Stimulated activated CD4-positive, alpha-beta T cell treated with anti-CD3 and anti-CD28 coated beads, Interleukin-1b, Interleukin-23, amount 100 ng/mL, for 1 hour (primary cell): ENCODE measurements at places on chromosomes 3 and 15.

GRCh38 chr3:42120866-42121265 lies 29.7 kb downstream of the TRAK1 start:
- DNase-seq = no peak

DNA sequence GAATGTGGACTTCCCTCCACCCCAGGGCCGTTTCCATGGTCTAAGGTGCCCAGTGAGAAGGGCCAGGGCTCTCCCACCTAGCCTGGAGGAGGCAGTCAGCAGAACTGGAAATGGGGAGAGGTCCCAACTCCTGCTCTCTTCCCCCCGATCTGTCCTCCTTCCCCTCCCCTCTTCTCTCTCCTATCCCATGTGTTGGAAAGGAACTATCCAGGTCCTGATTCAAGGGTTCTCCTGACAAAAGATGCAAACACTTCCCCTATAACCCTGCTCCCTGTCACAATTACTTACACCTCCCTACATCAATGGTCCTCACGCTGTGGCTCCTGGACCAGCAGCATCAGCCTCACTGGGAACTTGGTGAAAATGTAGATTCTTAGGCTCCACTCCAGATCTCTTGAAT lies 6.0 kb downstream of the CIB2 start:
- DNase-seq = no peak

DNA sequence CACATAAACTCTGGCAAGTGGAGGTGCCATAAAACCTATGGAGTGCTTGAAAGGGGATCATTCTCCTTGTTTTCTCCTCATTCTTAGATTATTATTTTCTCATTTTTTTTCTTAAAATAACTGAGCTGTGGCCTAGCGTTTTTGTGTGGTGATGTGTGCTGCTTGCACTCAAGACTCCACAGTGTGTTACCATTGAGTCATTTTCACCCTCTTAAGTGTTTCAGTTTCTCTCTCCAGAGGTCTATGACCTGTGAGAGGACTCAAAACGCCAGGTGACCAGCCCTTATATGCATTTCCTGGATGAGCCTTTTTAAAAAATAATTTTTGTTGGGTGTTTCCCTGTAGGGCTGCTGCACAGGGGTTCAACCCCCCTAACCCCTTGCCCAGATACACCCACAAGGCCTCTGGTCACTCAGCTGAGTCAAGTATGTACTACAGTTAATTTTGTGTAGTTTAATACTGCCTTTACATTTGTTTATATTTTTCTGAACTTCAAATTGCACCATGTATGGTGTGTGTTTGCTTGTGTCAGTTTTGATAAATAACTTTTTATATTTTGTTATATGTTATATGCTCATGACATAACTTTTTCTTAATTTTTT lies 15.4 kb upstream of the BTLA start:
- no peak for DNase-seq

DNA sequence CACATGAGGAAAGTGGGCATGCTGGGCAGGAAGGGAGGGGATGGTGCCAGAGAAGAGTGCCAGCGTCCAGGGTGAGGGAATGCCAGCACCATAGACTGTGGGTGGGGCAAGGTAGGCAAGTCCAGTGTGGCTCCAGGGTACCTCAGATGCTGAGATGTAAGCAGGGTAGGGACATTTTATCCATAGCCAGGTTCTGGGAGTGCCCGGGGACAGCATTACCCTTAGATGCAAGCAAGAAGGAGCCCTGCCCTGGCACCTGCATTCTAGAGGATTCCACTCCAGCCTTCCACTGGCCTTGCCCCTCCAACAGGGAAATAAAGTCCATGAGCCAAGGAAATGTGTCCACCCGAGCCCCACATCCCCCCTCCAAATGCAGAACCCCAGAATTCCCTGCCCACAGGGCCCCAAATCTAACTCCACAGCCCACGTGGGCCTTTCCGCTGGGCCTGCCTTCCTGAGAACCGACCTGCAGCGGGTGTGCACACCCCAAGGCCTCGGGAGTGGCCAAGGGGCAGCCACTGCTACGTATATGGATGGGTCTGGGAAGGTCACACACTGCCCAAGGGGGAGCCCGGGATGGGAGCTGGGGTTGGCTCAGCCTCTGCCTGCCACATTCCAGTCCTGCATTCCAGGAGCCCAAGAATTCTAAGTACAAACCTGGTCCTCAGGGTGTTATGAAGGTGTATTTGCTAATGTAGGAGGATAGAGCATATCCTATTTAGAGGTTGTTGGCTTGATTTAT lies 20.3 kb upstream of the CYP11A1 start:
- no peak for DNase-seq

DNA sequence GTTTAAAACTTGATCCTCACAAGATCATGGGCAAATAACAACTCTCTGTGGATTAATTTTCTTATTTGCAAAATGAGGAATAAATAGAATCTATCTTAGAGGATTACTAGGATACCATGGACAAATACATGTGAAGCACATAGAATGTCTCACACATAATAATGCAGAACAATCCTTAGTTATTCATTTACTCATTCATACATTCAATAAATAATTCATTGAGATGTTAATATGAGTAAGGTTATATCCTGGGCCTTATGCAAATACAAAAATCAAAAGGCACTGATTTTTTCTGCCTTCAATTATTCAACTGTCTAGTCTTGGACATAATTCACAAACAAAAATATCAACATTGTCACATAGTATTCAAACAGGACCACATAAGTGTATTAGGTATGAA lies 654.1 kb downstream of the MECOM start:
- DNase-seq = no peak

DNA sequence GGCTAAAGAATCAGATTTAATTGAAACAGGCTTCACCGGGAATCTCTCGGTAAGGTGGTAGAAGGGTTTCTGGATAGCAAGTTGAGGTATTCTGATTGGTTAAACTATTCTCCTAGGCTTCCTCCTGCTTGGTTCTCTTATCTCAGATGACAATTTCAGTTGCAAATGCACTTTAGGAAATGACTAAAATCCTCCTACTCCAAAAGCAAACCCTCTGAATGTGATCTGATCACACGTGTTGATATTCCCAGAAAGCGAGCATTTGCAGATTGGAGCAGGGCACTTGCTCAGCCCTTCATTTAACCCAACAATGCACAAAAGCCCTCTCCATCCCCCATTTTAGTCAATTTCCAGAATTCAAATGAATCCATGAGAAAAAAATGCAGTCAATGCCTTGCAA lies 55.6 kb upstream of the ICE2 start:
- DNase-seq = no peak

- no peak for DNase-seq
Observed at GRCh38 chr3:57274845-57275244, 17.6 kb downstream of the ASB14 start.

DNA sequence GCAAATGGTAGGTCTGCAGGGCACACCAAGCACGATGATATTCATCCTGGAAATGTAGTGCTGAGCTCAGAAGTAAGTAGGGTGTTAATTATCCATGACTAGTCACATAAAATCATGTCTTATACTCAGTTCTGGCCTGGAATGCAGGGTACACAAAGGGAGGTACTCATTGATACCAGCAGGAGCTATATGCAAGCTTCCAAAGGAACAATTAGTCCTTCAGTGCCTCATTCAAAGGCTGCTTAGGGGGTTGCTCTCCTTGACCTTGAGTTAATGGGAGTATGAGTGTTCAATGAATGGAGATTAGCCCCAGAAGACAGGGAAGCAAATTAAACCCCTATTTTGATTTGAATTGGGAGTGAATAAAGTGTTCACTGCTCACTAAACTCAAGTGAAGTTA lies 38.3 kb downstream of the CNTN6 start:
- no peak for DNase-seq

DNA sequence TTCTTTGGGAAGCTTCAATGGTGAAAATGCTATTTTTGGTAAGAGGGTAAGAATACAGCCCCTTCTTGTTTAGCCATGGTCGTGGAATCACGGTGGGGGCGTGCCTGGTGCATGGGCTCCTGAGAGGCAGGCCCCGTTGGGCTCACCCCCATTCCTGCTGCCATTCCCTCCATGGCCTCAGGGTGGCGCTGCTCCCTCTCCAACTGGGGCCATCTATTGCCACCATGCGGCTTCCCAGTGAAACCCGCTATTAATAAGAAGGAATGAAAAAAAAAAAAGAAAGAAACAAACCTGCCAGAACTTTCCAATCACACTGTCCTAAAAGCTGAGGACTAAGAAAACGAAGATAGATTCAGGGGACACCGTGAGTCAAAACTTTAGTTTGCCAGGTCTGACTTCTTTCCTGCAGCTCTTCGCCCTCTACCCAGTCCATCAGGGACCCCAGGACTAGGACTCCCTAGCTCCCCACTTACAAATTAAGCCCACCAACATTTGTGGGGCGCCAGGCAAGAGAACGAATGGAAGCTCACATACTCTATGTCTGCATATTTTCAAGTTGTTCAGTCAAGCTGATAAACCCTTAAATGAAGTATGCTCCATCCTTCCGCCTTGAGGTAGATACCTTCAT lies 30.6 kb upstream of the ABHD2 start:
- DNase-seq = peak; percentile 82

- no peak for DNase-seq
Observed at GRCh38 chr3:13748276-13748879, 131.5 kb downstream of the WNT7A start.

GRCh38 chr3:139343895-139344856 lies at the start of gene MRPS22:
Gene MRPS22, plus strand, starts transcription at chr3:139344020. Its CDS starts 7 bp downstream, at chr3:139344027.
- peak; percentile 50 for DNase-seq

- DNase-seq = no peak
Observed at GRCh38 chr3:62178739-62179600, 194.4 kb downstream of the FEZF2 start.

DNA sequence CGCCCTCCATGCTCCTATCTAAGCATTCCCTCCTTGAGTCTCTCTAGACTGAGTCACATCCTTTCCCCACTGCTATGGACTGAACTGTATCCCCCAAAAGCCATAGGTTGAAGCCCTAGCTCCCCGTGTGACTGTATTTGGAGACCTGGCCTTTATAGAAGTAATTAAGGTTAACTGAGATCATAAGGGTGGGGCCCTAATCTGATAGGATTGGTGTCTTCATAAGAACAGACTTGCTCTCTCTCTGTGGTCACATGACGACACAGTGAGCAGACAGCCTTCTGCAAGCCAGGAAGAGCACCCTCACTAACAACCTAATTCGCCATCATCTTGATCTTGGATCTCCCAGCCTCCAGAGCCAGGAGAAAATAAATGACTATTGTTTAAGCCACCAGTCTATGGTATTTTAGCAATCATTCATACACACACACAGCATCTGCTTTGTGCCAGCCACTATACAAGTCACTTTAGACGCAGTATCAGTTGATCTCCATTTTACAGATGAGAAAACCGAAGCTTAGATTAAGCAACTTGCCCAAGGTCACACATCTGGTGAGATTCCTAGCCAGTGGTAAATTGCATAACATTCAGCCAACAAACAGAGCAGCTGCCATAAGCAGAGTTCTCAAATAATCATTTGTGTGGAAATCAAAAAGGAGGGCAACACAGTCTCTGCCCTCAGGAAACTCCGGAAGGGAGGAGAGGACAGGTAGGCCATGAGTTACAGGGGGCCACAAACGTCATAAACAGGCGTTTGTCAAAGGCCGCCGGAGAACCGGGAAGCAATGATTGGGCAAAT lies 66.3 kb upstream of the HES1 start:
- no peak for DNase-seq

- no peak for DNase-seq
Observed at GRCh38 chr3:22986958-22987357, 216.2 kb upstream of the UBE2E2 start.

DNA sequence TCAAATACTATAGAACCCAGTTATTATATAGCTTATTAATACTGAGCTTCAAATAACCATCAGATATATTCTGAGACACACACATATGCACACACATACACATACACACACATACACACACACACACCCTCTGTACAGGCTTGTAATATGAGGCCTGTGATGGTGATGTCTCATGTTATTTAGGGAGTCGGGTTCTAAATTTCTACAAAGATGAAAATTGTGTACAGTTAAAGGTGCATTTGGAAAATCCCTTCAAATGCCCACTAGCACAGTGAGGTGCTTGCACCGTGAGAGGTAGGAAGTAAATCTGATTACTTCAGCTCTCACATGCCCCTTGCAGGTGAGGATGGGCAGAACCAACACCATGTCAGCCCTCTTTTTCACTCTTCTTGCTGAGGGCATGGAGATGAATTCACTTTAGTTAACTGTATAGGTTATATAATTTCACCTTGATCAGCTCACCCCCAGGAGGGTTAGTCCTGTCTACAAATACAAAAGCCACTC lies 294.5 kb upstream of the PROK2 start:
- DNase-seq = no peak

GRCh38 chr3:132088291-132088690 lies 53.5 kb upstream of the CPNE4 start:
- no peak for DNase-seq

DNA sequence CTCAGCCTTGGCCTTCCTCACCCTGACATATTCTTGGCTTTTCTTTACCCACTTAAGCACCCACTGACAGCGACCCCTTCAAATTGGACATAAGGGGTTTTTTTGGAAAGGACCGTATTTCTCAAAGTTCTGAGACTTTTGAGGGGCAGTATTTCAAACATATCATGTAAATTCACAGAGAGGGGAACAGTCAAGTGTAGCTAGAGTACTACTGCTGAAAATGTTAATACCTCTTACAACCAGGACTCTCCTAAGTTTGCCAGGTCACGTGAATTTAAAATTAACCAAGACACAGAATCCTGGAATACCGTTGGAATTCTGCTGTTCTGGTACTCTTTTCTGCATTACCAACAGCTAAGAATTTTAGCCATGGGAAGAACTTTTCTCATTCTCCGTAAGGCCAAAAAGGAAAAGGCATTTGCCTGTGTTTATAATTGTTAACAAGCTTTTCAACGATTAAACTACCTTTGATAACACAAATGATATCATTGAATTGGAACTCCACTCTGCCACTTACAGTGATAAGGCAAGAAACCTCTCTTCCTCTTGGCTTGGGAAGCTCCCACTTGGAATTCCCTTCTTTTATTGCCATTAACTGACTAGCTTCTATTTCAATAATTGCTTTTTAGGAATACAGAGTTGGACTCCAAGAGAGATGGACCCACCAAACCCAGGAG lies 597 bp upstream of the GBE1 start:
- no peak for DNase-seq

GRCh38 chr3:57147071-57147470 lies 18.1 kb downstream of the IL17RD start:
- DNase-seq = no peak

- no peak for DNase-seq
Observed at GRCh38 chr15:72033711-72034110, 84.2 kb downstream of the MYO9A start.

DNA sequence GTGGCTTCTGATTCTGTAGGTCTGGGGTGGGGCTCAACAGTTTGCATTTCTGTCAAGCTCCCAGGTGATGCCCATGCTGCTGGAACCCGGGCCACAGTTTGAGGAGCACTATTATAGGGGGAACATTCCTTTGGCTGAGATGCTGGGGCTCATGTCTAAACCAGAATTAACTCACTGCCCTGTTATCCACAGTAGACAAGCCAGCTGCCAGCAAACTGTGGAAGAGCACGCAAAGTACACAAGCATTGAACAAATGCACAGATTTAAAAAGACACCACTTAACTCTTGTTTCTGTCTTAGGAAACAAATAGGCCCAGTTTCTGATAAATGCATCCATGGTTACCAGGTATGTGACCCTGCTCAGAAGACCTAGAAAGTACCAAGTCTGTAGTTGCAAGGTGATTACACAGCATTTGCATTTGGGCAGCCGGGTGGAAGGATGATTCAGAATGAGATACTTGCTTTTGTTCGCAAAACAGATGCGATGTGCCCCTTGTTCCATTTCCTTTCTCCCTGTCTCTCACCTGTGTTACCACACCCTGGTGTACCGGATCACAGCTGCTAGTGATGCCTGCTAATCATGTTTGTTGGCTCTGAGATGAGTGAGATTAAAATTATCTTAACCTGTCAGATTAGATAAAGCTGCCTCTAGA lies 12.4 kb downstream of the GYG1 start:
- DNase-seq = no peak
